Airway epithelial cell (primary cell): ENCODE measurements at places on chromosomes 5 and 9. TPM values are rescaled to one million over a fixed set of nuclear protein-coding genes. Genes with fewer than 3 reads are reported as not detected.

The SH3PXD2B gene
- total RNA-seq: 16.8 and 29.0 TPM in 2 replicates

The CAVIN4 gene
- 0.05 and 0.14 TPM in 2 replicates for total RNA-seq

The CDHR2 gene
- total RNA-seq: 0.07 TPM in 1 of 2 replicates, not detected in the other

The CATSPER3 gene
- total RNA-seq: 0.07 TPM in 1 of 2 replicates, not detected in the other

The FIBCD1 gene
- total RNA-seq: 0.19 and 0.56 TPM in 2 replicates
